DMS153 (cell line): ENCODE measurements at places on chromosomes 2 and 18.

- DNase-seq, result peak; percentile 55
These were observed 576 bp downstream of the NYAP2 start for GRCh38 chr2:225400060-225400511.

DNA sequence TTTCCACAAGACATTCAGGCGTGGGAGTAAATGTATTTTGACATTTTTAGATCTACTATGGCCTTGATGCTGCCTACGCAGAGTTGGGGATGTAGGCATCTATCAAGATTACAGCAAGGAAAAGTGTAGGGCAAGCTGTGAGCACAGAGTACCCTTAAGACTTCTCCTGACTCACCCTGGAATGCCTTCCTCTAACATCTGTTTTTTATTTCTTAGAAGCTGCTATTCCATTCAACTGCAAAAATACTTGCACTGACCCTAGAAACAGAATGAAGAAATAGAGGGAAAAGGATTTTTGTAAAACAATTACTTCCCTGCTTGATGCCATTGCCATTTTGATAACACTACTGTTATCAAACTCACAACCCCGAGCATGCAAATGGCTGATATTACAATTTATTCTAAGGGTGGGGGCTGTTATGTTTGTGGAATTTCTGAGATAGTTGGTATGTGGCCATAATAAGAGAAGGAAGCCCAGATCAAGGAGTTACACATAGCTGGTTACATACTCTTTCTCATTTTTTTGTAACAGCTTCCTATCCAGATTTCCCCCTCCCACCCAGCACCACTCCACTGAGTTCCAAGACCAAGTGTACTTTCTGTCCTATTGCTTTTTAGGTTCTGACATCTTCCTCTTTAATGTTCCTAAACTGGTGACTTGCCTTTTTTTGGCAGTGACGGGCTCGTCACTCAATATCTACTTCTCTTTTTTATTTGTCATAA lies 6.0 kb upstream of the ROCK1 start:
- DNase-seq, result no peak

- DNase-seq, result peak; percentile 69
These were observed 308.4 kb downstream of the XIRP2 start for GRCh38 chr2:167196461-167197252.

DNA sequence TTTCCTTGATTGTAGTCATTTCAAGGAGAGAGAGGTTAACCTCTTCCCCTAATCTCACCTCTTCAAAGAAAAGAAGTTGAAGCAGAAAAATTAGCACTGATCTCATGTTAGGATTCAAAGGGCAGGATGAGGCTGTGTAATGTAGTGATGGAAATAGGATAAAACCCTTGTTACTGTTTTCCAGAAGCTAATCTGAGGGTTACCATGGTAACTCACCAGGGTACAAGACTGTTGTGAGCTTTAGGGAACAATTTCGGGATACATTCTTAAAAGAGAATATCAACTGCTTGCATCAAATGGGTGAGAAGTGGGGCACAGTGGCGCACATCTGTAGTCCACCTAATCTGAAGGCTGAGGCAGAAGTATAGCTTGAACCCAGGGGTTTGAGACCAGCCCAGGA lies 64.9 kb upstream of the SLC39A10 start:
- no peak for DNase-seq

- no peak for DNase-seq
These were observed 132.2 kb upstream of the ZFP36L2 start for GRCh38 chr2:43358410-43359201.

DNA sequence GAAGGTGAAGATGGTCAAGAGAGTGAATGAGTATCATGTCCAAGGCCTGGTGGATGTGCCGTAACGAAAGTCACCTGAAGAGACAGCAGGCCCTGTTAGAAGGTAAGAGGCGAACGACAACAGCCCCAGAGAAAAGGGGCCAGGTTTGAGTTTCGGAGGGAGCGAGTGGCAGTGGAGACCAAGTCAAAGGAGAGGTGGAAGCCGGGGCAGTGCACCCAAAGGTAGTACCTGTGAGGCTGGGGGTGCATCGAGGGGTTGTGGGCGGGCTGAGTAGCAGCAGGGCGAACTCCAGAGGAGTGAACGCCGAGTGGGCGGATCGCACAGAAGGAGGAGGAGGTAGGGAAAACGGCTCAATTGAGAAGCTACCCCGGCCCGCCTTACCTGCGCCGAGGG lies 358 bp downstream of the USP37 start:
- peak; percentile 44 for DNase-seq

GRCh38 chr2:237149425-237149824 lies 63.7 kb downstream of the COPS8 start:
- DNase-seq, result no peak

DNA sequence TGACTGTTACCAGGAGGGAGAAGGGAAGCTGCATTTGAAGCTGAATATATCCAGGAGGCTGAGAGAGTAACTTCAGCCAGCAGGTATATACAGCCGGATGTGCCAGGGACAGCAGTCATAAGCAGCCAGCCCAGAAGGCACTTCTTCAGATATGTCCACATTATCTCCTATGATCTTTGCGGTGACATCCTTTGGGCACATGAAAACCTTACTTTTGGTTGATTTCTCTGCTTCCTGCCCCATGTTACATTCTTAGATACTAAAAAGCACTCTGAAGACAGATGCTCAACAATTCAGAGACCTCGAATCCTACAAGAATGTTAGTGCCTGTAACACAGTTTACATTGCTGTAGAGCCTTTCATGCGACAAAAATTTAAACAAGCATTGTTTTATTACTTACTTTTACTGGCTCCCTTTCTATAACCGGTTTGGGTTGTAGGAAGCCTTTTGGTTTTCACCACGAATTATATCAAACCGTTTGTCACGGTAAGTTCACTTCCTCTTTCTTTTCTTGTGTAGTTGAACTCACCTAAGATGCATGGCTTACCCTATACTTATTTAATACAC lies 50.3 kb upstream of the TLK1 start:
- DNase-seq, result no peak

DNA sequence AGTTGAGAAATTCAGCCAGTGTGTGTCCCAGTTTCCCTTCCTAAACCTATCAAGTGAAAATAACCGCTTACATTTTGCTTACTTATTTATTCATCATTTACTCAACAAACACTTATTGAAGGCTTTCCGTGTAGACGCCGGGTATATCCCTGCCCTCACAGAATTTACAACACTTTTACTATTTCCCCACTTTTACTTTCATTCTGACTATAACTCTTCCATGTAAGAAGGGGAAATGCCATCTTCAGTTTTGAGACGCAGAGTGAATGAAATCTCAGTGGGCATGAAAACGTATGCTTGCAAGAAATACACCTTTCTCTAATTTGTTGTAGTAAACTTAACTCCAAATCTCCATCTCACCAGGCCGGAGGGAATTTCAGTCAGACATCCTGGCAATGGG lies 251.0 kb upstream of the CHAC2 start:
- DNase-seq, result no peak
